ENCODE measurements at places on chromosomes 12 and 14.

DNA sequence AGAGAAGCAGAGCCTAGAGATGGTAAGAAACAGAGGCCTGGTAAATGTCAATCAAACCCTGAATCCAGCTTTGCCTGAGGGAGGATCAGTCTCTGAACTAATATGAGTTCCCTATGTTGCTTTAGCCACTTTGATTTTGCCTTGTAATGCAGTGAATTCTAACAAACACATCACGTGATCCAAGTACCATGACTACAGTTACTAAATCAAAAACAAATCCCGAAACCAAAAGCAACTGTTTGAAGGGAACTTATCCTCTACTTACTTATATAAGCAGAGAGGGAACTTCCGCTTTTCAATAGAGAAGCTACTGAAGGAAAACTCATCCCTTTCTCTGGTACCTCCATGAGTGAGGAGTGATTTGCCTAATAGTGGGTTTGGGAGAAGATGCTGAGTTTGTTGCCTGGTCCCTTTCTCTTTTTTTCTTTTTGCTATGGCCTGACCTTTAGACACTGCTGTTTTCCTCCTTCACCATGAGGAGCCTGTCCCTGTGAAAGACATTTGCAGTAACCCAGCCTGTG lies 7.7 kb upstream of the PPTC7 start:
- DNase-seq: no peak

DNA sequence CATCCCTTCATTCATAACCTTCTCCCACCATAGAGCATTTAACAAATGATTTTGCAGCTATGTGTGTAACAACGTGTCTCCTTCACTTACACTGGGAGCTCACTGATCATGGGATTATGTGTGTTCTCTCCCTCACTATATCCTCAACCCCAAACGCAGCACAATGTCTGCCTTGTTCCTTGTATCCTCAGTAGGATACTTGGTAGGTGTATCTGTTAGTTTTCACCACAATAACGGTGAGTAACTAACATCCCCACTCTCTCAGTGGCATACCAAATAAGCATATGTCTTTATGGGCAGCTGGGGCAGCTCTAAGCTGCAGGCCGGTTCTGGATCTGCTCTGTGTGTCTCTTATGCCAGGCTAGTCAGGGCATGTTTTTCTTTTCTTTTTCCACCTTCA lies 166.7 kb upstream of the PWP1 start:
- DNase-seq: no peak

GRCh38 chr12:1448336-1448735 lies 146.0 kb downstream of the FBXL14 start:
- no peak for DNase-seq

DNA sequence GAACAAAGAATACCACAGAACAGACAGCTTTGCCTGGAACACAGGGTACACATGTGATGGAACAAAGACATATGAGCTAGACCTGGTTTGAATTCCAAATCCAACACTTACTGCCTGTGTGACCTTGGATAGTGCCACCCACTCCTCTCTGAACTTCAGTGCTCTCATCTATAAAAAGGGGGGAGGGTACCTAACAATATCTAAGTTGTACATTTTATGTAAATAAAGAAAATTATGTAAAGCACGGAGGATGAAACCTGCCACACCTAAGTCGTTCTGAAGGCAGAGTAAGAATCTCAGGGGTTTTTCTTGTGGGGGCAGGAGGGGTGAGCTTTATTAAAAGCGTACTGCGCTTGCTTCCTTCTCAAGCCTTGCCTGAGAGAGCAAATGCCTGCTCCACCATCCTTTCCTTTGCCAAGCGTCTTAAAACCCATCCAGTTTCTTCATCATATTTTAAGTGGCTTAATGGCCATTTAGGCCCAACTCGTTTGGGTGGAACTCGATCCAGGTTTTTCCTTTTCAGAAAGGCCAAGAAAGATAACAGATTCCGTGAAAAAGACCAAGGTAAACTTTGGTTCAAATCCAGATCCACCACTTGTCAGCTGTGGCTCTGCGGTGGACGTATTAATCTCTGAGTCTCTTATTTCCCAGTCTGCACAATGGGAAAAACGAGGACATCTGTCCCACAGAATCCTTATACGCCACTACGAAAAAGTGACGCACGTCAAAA lies 946 bp downstream of the DDX24 start:
- no peak for DNase-seq

DNA sequence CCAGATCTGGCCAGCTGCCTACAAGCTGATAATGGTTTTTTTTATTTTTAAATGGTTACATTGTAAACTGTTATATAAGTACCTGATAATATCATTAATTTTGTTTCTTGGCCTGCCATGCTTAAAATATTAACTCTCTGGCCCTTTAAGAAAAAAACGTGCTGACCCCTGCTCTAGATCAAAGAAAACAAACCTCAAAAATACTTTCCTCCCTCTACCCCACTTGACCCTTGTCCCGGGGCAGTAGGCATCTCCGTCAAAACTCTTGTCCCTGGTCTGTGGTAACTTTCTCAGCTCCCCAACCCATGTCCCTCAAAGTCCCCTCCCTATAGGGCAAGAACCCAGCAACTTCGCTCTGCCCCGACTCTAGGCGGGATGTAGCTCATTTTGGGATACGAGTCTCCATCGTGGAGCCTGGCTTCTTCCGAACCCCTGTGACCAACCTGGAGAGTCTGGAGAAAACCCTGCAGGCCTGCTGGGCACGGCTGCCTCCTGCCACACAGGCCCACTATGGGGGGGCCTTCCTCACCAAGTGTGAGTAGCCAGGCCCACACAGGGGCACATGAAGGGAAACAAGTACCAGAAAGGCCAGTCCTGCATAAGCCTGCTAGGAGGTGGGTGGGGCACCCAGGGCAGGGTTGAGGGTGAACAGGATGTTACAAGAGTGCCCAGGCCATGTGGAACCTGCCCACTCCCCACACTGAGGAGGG lies 3.5 kb downstream of the RDH5 start:
- DNase-seq: no peak
